ENCODE measurements at places on chromosomes 7 and 10. TPM values are rescaled to one million over a fixed set of nuclear protein-coding genes. Genes with fewer than 3 reads are reported as not detected.

The PUS7 gene
- 3.4 TPM for total RNA-seq

The GIMAP8 gene
- 6.7 TPM for total RNA-seq

The ATRNL1 gene
- total RNA-seq = not detected

The GLI3 gene
- 2.9 TPM for total RNA-seq

The FAM25C gene
- total RNA-seq = not detected

The STEAP1B gene
- total RNA-seq = 0.31 TPM

The ARPC1A gene
- total RNA-seq = 47.9 TPM

The PNLIPRP1 gene
- total RNA-seq = not detected

The UCN3 gene
- total RNA-seq = not detected

The LOXL4 gene
- total RNA-seq = not detected

The TRDMT1 gene
- total RNA-seq = 21.8 TPM

The SH2D4B gene
- 0.19 TPM for total RNA-seq

The ANKRD22 gene
- total RNA-seq = not detected

The LHPP gene
- total RNA-seq = 12.3 TPM

The SKIDA1 gene
- total RNA-seq = not detected

The WEE2 gene
- 0.16 TPM for total RNA-seq

The TMEM270 gene
- total RNA-seq = not detected

The KCNIP2 gene
- total RNA-seq = 2.0 TPM

The PRSS37 gene
- total RNA-seq = not detected

The TBXAS1 gene
- 110 TPM for total RNA-seq

The FGFR2 gene
- total RNA-seq = not detected

Data from natural killer cell (primary cell).